ENCODE measurements at places on chromosomes 5 and 9.

- DNase-seq, result no peak
These were observed 561.1 kb downstream of the EBF1 start for GRCh38 chr5:158538506-158539074.

GRCh38 chr5:154369682-154370081, 76.1 kb upstream of the SAP30L start:
- DNase-seq, result no peak

- no peak for DNase-seq
These were observed 128.5 kb upstream of the CDH10 start for GRCh38 chr5:24773261-24773660.

- DNase-seq, result no peak
These were observed 91.0 kb downstream of the MRPL36 start for GRCh38 chr5:1708592-1709141.

DNA sequence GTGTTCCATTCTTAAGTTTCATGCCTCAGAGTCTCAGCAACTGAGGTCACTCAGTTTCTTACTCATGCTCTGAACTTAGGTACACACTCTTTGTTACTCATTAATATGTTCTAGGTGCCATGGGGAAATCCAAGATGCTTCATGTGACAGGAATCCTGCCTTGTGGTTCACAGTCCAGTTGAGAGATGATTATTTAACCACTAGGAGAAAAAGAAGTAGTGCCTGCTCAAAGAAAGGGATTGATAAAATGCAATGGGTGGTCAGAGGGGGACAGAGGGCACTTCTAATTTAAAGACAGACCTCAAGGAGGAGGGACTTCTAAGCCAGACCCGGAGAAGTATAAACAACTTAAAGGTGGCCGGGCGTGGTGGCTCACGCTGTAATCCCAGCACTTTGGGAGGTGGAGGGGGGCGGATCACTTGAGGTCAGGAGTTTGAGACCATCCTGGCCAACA, 69.0 kb downstream of the UGCG start:
- DNase-seq, result no peak

- DNase-seq, result no peak
These were observed 268.2 kb upstream of the TAS2R1 start for GRCh38 chr5:9898319-9898718.

GRCh38 chr9:28051559-28052503, 478.6 kb upstream of the C9orf72 start:
- DNase-seq, result no peak

DNA sequence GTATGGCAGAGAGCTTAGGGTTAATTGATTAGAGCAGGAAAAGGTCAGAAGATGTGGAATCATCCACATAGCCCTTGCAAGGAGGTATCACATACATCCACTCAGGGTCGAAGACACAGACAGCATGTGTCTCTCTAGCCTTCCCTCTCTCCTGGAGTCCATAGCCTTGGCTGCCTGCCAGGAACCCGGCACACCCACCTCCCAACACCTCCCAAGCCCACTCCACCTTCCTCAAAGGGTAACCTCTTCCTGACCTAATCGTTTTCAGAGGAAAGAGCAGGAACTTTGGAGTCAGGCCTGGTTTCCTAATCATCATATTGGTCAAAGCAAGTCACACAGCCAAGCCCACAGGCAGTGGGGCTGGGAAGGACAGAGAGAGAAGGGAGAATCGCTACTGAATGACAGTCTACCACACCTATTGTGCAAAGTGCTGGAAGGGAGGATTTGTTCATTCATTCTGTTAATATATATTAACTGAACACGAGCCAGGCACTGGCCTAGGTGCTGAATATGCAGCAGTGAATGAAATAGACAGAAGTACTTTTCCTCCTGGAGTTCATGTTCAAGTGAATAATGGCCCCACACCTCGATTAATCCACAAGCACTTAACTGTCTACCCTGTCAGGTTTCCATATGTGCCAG, 107.8 kb downstream of the KCNIP1 start:
- no peak for DNase-seq

DNA sequence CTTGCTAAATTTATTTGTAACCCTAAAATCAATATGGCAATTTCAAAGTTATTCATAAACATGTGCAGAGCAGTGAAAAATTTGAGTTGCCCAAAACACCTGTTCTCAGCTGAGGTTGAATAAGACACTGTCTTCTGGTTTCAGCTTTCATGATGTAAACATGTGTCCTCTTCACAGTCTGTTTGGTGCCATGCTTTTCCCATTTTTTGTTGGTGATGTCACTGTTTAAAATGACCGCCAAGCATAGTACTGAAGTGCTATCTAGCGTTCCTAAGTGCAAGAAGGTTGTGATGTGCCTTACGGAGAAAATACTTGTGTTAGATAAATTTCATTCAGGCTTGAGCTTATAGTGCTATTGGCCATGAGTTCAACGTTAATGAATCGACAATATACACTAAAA, 580.8 kb downstream of the ACTL7B start:
- no peak for DNase-seq

DNA sequence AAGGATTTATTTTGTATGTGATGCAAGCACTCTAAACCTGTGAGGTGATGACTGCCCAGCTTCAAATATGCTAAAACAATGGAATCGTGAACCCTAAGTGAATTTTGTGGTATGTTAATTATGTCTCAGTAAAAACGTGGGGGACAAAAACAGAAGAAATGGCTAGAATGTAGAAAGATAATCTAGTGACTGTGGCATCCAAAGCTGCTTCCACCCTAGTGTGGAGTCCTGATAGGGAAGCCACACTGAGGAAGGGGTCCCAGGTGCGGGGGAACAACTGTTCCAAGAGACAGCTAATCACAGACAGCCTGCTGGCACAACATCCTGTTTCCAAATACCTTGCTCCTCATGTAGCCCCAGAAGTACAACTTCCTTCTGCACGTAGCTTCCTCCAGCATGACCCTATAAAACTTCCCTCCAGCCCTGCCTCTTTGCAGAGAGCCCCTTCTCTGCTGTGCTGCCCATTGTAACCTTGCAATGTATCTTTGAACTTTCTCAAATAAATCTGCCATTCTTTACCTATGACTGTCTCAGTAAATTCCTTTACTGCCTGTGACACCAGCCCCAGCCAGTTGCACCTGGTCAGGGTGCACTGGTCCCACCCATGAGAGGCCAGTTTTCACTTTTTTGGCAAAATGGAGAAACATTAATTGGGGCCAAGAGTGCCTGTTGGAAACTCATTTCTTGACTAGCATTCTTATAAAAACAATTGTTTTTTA, 4.9 kb downstream of the GMCL2 start:
- no peak for DNase-seq

GRCh38 chr5:32545102-32545800, 40.1 kb upstream of the SUB1 start:
- no peak for DNase-seq

DNA sequence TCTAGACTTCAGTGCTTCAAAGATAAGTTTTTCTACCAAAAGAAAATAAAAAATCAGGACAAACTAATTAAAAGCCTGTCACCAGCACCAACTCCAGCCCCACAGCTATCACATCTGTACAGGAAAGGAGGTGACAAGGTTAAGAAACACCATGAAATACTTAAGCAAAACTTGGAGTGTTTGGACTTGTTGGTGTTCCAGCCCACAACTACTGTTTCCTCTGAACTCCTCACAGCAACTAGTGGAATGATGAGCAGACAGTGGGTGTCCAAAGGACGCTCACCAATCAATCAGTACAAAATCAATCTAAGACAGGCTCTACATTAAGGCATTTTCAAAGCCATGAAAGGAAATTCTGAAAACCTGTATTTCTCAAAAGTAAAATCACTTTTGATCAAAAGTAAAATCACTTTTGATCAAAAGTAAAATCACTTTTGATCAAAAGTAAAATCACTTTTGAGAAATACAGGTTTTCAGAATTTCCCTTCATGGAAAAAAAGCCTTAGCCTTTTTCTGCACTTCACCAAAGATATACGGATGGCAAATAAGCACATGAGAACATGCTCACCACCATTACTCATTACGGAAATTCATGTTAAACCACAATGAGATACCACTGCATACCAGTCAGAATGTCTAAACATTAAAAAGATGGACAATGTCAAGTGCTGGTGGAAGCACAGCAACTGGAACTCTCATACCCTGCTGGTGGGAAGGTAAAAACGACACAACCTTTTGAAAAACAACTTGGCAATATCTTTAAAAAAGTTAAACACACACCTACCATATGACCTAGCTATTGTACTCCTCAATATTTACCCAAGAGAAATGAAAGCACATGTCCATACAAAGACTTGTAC, 79.7 kb downstream of the MED27 start:
- DNase-seq, result no peak

DNA sequence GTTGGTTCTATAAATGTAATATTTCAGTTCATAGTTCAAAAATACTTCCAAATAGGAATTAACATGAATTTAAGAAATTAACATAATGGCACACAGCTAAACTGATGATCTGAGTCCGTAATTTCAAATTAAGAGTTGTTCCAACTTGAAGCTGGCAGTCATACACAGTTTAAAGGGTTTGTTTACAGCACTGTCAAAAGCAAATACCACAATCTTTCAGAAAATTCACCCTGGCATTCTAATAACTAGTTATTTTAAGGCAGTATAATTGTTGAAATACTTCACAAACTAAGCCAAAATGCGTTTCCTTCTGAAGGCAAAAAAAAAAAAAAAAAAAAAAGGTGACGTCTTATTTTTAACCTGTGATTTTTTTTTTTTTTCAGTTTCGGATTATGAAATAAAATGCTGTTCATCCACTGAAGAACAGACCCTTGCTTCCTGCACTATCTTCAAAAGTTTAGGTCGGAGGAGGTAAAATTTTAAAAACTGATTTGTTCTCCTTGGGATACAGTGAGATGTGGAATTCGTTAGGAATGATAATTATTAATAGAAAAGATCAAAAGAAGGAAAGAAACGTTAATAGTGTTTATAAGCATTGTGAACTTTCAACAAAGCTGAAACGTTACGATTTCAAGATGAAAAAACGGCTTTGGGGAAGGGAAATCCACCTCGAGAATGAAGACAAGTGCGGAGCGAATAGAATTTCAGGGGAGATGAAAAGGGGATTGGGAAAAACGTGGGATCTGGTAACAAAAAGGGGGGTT, 850 bp downstream of the IL6ST start:
- no peak for DNase-seq

GRCh38 chr9:75941066-75941465, 50.6 kb downstream of the PCSK5 start:
- no peak for DNase-seq

DNA sequence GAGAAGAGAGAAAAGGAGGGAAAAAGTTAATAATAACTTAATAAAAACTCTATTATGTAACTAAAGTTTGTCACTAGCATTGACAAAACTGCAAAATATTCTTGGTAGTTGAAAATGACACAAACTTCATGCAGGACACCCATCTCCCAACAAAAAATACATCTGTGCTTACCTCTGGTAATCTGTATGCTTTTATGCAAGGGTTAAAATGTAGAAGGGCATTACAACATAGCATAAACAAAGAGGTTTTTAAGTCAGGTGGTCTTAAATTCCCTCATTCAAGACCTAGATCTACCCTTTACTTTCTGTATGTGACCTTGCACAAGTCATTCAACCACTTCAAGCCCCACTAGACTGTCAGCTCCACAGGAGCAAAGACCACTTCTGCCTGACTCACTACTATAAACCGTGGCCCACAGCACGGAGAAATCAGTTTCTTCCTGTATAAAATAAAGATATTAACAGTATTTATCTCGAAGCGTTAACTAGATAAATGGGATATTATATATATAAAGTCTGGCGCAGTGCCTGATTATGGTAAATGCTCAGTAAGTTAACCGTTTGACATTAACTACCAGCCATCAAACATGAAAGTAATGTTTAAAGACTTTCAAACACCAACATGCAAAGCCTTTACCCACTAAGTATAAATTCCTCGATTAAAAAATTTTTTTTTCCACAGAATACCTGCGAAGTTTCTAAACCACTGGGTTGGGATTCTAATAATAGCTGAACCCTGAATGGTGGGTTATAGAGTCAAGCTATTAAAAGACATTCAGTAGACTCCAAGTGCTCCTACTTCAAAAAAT, 2.0 kb downstream of the FBXL17 start:
- no peak for DNase-seq

DNA sequence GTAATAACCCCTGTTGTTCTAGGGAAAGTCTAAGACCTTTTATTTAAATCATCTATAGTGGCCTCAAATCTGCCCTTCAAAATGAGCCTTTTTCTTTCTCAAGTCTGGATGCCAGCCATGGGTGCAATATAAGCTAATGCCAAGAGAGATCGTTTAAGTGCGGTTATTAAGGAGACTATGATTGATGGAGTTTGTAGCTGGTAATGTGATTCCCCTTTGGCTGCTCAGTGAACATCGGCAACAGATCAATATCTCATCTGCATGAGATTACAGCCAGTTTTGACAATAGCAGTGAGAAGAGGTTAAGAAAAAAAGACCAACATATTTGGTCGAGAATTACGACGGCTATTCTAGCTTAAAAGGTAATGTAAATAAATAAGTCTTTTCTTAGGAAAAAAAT, 1049.4 kb upstream of the NUDT12 start:
- no peak for DNase-seq

GRCh38 chr5:107580889-107581820, 89.6 kb downstream of the EFNA5 start:
- DNase-seq, result no peak

All from stimulated activated CD8-positive, alpha-beta memory T cell treated with anti-CD3 and anti-CD28 coated beads, Interleukin-2, amount 100 ng/mL, for 1 hour (primary cell).